ENCODE measurements at places on chromosomes 12 and 14.

DNA sequence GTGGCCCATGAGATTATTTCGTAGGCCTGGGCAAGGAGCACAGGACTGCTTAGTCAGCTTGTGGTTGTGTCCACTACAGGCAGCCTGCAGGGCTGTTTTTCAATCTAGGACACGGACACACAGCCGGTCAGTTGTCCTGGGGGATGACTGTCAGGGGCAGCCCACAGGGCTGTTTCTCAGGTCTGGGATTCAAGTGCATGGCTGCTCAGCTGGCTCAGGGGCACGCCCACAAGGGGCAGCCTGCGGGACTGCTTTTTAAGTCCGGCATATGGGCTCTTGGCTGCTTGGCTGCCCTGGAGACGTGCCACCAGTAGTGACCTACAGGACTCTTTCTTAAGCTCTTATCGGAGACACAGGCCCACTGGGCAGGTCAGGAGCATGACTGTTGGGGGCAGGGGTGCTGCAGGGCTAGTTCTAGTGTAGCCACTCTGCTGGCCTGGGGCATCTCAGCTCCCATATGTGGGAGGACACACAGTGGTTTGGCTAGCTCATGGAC lies 26.6 kb upstream of the GTF2A1 start:
- no peak for DNase-seq

GRCh38 chr12:124047045-124047566 lies 74.1 kb downstream of the ZNF664 start:
- DNase-seq = no peak

DNA sequence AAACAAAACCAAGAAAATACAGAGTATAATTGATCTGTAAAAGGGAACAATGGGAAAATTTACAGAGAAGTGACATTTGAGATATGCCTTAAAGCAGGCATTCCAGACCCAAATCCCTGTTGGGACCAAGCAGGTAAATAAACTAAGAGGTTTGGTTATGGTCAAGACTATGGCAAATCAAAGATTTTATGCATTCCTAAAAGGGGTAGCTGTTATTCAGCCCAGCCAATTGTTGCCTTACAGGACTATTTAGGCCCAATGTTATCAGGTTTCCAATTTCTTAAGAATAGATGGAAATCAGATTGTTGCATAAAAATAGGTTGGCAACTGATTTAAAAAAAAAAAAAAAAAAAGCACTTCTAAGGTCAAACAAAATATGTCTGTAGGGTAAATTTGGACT lies 5.3 kb downstream of the DNAI7 start:
- DNase-seq = no peak

- DNase-seq = no peak
Observed at GRCh38 chr14:105541218-105541875, 15.0 kb downstream of the TMEM121 start.

DNA sequence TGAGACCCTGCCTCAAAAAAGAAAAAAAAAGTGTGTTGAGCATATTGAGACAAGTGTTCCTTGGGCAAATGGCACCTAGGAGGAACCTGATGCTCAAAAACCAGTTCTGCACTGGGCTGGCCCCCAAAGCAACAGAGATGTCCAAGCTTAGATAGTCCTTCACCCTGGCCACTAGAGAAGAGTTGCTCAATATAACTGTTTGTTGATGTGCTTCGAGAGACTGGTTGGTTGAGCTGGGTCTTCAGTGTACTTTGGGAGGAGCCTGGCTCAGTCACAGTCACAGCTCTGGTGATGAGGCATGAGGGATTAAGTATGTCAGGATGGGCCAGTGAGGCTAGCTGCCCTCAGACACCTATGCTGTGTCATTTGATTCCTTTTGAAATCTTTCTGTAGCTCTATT lies 38.0 kb downstream of the SLC2A14 start:
- DNase-seq = no peak

DNA sequence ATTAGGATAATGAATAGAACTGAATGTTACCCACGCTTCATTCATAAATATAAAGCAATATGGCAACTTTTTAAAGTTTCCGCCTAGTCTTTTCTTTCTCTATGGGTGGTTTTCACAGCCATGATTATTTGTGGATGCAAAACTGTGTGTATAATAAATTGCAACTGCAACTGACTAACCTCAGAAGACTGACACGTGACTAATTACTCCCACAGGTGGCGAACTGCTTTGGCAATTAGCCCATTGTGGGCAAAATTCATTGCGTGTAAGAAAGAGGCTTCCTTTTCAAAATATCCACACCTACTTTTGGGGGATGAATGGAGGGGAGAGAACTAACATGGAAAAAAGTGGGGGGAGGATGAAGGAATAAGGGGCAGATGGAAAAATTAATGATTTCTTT lies 79.0 kb downstream of the SLC25A21 start:
- no peak for DNase-seq

- no peak for DNase-seq
Observed at GRCh38 chr12:42104087-42104486, 40.6 kb downstream of the GXYLT1 start.

GRCh38 chr12:44029194-44029593 lies 193.3 kb downstream of the TMEM117 start:
- no peak for DNase-seq

DNA sequence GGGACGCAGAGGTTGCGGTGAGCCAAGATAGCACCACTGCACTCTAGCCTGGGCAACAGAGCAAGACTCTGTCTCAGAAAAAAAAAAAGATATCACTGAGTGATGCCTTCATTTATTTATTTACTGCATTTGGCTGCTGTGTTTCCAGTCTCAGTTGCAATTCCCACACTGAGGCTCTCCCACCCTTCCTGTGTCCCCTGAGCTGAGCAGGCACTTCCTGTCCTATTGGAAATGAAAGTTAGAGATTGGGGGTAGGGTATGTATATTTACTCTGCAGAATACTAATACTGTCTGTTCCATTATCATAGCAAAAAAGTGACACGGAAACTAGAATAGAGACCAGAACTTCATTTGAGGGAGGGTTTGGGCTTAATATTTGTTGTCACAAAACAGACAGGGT lies 1.6 kb upstream of the RBMS2 start:
- DNase-seq = no peak

DNA sequence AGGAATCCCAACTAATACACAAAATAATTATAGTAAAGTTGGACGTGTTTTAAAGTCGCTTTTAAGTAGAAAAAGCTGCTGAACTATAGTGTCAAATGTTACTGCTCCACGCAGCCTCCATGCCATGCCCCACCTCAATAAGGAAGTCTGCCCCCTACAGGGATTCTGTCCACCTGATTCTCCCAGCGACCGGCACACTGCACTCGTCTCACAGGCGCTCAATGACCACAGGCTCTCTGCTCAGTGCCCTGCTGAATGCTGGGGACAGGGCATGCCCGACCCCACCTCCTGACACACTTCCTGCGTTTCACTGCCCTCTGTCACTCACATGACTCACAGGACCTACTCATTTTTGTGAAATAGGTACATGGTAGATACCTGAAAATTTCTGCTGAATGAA lies 48.9 kb downstream of the BDKRB1 start:
- DNase-seq = no peak

GRCh38 chr14:101730626-101731186 lies 30.8 kb upstream of the PPP2R5C start:
- no peak for DNase-seq

DNA sequence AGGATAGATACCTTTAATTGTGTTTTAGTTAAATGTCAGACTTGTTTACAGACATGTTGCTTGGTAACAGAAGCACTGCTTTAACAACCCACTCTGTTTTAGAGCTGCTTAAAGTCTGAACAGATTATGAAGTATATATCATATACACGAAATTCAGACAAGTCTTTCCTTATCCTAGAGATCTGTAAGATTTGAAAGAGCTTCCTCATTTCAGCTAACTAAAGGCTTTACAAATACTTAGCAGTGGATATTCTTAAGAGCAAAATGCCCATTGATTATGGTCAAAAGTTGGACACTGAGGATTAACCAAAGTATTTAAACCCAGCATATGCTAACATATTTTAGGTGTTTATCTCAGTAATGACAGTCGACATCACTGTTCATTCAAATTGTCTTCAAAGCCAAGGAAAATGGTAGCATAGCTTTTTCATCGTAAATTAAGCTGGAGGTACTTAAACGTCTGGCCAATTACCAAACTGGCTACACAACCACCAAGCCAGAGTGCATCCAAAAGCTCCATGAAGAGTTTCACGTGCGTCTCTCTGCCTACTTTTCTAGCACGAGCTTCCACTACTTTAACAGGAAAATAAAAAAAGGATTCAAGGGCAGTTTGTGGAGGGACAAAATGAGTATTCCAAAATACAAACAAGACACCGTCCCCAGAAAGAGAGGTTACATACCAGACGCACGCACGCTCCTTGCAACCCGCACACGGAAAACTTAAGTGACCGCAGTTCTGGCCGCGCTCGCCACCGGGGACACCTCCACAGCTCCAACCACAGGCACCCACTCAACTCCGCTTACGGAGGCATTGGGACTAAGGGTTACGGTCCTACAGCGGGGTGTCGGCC lies 565 bp downstream of the CEP83 start:
- no peak for DNase-seq

DNA sequence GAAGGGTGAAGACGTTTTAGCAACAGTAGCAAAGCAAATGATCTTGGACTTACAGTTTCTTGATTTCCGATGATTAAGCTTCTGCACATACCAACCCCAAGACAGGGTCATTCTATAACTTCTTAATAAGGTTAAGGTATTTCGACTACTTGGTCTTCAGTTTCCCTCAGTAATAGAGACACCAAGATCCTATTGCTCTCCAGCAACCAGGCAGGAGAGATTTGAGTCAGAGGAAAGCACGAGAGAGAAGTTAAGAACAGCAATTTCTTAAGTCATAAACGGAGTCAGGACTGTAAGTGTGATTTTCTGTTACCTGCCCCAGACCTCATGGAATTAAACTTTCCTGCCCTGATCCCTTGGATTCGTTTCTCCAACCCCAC lies 215.6 kb downstream of the TTC8 start:
- DNase-seq = no peak

GRCh38 chr14:87908550-87908949 lies 84.4 kb downstream of the GALC start:
- no peak for DNase-seq

- DNase-seq = no peak
Observed at GRCh38 chr12:105083551-105084105, 630 bp downstream of the ALDH1L2 start.

DNA sequence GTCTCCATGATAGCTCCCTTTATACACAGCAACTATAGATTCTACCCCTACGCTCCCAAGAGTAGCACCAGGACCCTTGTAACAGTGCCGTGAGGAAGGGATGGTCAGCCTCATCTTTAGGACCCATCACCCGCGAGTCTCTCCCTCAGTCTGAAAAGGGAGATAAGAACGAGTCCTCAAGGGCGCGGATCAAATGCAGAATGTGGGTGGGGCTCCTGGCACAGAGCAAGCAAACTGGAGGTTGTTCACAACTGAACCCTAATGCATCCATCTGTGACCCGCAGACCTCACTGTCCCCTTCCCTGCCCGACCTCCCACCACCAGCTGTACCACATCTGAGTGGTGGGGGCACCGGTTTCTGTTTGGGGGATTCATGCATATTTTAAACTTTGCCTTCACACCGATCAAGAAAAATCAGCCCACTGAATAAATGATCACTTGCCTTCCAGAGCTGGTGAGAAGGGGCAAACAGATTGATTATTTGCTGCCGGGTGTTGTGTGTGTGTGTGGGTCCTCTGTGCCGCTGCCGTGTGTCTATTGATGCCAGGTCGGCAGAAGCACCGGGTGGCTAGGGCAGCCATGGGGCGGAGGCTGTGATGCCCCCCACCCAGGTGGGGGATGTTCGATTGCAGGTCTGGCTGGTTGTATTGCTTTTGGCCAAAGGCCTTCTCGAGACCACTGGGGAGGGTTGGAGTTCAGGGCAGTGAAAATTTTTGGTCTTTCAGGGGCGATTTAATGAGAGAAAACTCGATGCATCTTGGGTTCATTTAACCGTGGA lies 35.7 kb upstream of the BEGAIN start:
- DNase-seq = no peak

Measured in activated gamma-delta T cell treated with Interleukin-2 at 50 U/mL for 16 hours (primary cell).